ENCODE measurements at places on chromosomes 4 and X. TPM values are rescaled to one million over a fixed set of nuclear protein-coding genes. Genes with fewer than 3 reads are reported as not detected.

RTL5 gene
- 0.13 TPM for total RNA-seq

BBS12 gene
- 5.0 TPM for total RNA-seq

TMEM255A gene
- not detected for total RNA-seq

PCDH11X gene
- total RNA-seq, result not detected

TEX11 gene
- not detected for total RNA-seq

PASD1 gene
- total RNA-seq, result not detected

DCX gene
- not detected for total RNA-seq

TLR1 gene
- 12.0 TPM for total RNA-seq

DNA sequence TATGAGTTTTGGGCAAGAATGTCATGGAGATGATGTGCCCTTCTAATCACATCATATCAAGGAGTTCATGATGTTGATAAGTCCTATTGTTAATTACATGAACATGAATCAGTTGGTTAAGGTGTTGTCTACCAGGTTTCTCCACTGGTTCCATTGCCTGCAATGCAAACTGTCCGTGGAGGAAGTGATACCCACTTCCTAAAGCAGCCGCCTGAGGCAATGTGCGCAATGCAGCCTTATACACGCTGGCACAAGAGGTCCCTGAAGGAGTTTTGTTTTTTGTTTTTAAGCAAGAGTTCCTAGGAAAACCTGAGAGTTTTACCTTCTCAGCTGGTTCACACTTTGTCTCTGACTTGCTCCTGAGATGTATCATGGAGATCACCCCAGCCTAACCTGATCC lies 5.9 kb upstream of the GPKOW start:
- no peaks in the 10 kb centered on the region for H3K27me3 ChIP-seq
- H3K4me1 ChIP-seq, result no peaks in the 10 kb centered on the region
- DNase-seq, result no peak
- no peaks in the 10 kb centered on the region for H3K36me3 ChIP-seq
- H3K27ac ChIP-seq, result no peak overlapping the region
- no peak overlapping the region for H3K4me3 ChIP-seq

- no peak overlapping the region for H3K27ac ChIP-seq
- no peaks in the 10 kb centered on the region for H3K36me3 ChIP-seq
- peaks cover 42% of the 10 kb centered on the region for H3K27me3 ChIP-seq
- no peak overlapping the region for H3K4me3 ChIP-seq
- no peak for DNase-seq
- no peaks in the 10 kb centered on the region for H3K4me1 ChIP-seq
Observed at GRCh38 chr4:139919004-139919403, 235.0 kb downstream of the MAML3 start.

GRCh38 chr4:3821580-3822229 lies 55.5 kb downstream of the ADRA2C start:
- no peaks in the 10 kb centered on the region for H3K27me3 ChIP-seq
- H3K27ac ChIP-seq, result no peak overlapping the region
- no peak for DNase-seq
- H3K36me3 ChIP-seq, result no peaks in the 10 kb centered on the region
- no peaks in the 10 kb centered on the region for H3K4me1 ChIP-seq

DNA sequence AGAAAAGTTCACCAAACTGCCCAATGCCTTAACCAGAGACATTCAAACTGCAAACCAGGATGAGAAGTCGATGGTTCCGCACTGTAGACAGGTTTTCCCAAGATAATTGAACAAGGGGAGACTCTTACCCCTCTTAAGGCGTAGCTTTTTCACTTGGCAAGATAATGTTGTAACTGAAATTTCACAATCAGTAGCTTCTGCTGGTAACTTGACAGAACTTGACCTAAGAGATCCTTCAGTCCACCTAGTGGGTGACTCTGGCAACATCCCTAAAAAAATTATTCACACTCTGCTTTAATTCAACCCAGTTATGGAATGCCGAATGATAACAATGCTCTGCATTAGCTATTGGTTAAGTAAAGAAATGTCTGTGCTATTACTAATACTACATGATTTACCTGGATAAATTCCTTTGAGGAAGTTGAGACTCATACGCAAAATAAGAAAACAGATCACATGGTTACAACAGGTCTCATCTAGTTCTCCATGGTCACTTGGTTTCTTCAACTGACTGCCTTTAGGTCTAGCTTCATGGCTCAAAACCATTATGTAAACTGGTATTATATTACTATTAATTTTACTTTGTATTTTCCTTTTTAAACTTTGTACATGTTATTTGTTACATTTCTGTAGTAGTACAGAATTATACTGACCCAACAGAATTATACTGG lies 9.1 kb downstream of the ELF2 start:
- no peaks in the 10 kb centered on the region for H3K36me3 ChIP-seq
- no peak overlapping the region for H3K27ac ChIP-seq
- H3K27me3 ChIP-seq, result no peaks in the 10 kb centered on the region
- DNase-seq, result no peak

- H3K36me3 ChIP-seq, result no peaks in the 10 kb centered on the region
- no peak overlapping the region for H3K4me3 ChIP-seq
- H3K27me3 ChIP-seq, result no peaks in the 10 kb centered on the region
- DNase-seq, result no peak
- no peak overlapping the region for H3K27ac ChIP-seq
- H3K4me1 ChIP-seq, result no peaks in the 10 kb centered on the region
Observed at GRCh38 chr4:95729596-95729995, 110.3 kb upstream of the PDHA2 start.

- H3K4me1 ChIP-seq, result no peaks in the 10 kb centered on the region
- no peak for DNase-seq
- H3K27me3 ChIP-seq, result peaks cover 8% of the 10 kb centered on the region
- no peaks in the 10 kb centered on the region for H3K36me3 ChIP-seq
- no peak overlapping the region for H3K4me3 ChIP-seq
Observed at GRCh38 chr4:143389579-143390195, 53.0 kb downstream of the GAB1 start.

- peak; percentile 64 for DNase-seq
- H3K4me3 ChIP-seq, result no peak overlapping the region
- peaks cover 7% of the 10 kb centered on the region for H3K27me3 ChIP-seq
- H3K36me3 ChIP-seq, result peaks cover 7% of the 10 kb centered on the region
Observed at GRCh38 chr4:182808673-182809416, 108.3 kb downstream of the DCTD start.

DNA sequence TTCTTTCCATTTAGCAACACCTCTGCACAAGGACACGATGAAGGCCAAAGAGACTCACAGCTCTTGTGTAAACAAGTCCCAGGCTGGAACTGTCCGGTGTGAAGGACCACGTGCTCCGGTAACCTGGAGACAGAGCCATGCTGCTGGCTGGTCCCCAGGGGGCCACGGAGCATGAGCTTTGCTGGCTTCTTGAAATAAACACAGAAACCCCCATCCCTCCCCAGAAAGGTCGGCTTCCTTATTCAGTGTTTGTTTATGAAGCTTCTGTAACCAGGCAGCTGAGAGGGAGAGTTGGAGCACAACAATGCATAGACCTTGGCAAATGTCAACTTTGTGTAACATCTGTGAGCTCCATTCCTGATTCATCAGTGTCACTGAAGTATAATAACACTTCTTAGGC lies 109.4 kb downstream of the GPR143 start:
- no peak for DNase-seq
- no peaks in the 10 kb centered on the region for H3K27me3 ChIP-seq
- H3K36me3 ChIP-seq, result peaks cover 25% of the 10 kb centered on the region
- no peak overlapping the region for H3K27ac ChIP-seq
- no peak overlapping the region for H3K4me3 ChIP-seq

- H3K27ac ChIP-seq, result no peak overlapping the region
- no peaks in the 10 kb centered on the region for H3K27me3 ChIP-seq
Observed at GRCh38 chr4:174438711-174439110, 83.6 kb downstream of the HPGD start.

DNA sequence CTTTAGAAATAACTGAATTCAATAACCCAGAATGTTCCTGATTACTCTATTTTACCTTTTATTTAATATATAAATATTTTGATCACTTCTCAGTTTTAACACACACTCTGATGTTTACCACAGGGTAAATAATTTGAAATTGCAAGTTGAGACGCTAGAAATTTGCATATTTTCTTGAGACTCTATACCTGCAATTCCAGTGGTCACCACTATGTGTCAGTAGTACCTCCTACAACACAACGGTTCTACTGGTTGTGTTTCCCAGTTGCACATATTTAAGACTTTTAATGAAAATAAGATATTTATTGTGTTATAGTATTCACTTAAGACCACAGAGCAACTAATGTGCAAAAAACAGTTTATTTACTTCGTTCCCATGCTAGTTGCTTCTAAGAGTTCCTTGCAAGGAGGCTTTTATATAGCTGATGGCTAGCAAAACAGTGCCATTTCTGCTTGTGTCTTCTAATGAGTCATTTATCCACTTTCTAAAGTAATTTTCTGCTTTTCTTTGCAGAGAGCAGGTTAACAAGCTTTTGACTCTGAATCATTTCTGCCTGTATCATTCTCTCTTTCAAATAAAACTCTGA lies 98.9 kb upstream of the PDLIM3 start:
- peaks cover 1% of the 10 kb centered on the region for H3K4me1 ChIP-seq
- peaks cover 15% of the 10 kb centered on the region for H3K27me3 ChIP-seq

GRCh38 chrX:11893933-11894710 lies 136.1 kb downstream of the MSL3 start:
- H3K4me1 ChIP-seq, result no peaks in the 10 kb centered on the region
- no peaks in the 10 kb centered on the region for H3K27me3 ChIP-seq
- no peak for DNase-seq
- H3K27ac ChIP-seq, result no peak overlapping the region

- no peaks in the 10 kb centered on the region for H3K27me3 ChIP-seq
- H3K27ac ChIP-seq, result no peak overlapping the region
- H3K4me1 ChIP-seq, result no peaks in the 10 kb centered on the region
- H3K4me3 ChIP-seq, result no peak overlapping the region
- DNase-seq, result no peak
Observed at GRCh38 chr4:26782168-26782829, 78.3 kb upstream of the STIM2 start.

DNA sequence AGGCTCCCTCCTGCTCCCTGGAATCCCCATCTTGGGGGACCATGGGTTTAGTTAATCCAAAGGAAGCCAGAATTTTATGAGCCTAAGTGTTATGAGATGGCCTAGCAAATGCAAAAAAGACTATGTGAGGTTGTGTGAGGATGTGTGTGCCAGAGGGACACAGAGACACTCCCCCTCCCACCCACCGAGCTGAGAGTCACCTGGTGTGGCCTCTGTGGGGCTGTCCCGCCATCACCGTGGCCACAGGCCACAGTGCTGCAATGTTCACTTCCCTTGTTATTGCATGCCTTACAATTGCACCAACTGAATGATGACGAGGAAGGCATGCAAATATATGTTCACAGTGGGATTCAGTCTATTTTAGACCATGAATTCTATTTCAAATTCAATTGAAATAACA lies 601 bp upstream of the FGFBP2 start:
- H3K4me3 ChIP-seq, result no peak overlapping the region
- H3K27ac ChIP-seq, result no peak overlapping the region
- peaks cover 28% of the 10 kb centered on the region for H3K27me3 ChIP-seq
- DNase-seq, result peak; percentile 46
- H3K4me1 ChIP-seq, result peaks cover 18% of the 10 kb centered on the region
- H3K36me3 ChIP-seq, result no peaks in the 10 kb centered on the region

DNA sequence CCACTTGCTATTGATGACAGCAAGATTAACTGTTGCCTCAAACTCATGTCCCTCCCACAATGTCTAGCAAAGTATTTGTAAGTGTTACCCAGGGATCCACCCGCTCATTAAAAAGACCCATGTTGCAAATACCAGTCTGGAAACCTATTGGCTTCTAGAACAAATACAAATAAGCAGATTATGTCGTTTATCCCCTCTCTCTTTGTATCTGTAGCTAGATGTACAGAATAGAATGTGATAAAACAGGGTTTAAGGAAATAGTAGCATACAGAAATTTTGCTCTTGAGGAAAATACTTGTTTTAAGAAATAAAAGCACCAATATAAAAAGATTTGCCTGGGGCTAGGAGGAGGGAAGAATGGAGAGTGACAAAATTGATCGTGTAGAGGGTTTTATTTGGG lies 142.7 kb upstream of the ZIC3 start:
- no peak overlapping the region for H3K4me3 ChIP-seq
- DNase-seq, result no peak
- H3K27ac ChIP-seq, result no peak overlapping the region
- peaks cover 41% of the 10 kb centered on the region for H3K27me3 ChIP-seq

DNA sequence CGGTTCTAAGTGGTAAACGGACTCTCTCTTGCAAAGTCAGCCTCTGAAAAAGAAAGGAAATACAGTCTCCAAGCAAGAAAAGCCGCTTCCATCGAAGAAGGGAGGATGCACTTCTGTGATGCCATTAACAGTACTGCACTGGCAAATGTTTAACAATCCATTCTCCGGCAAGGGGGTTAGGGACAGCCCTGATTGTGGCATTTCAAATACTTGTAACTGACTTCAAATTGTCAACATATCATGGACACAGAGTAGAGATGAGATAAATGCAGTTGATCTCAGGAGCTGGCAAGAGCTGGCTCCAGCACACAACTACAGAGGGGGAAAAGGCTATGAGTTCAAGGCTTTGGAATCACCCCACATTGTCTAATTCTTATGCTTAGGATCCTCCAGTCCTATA lies 146.8 kb downstream of the SLC7A11 start:
- H3K4me3 ChIP-seq, result no peak overlapping the region
- DNase-seq, result no peak
- H3K4me1 ChIP-seq, result no peaks in the 10 kb centered on the region
- no peaks in the 10 kb centered on the region for H3K36me3 ChIP-seq
- no peak overlapping the region for H3K27ac ChIP-seq

- no peak overlapping the region for H3K27ac ChIP-seq
- no peak for DNase-seq
- H3K4me1 ChIP-seq, result no peaks in the 10 kb centered on the region
- no peak overlapping the region for H3K4me3 ChIP-seq
Observed at GRCh38 chr4:123265443-123265842, 131.2 kb upstream of the SPRY1 start.

- H3K36me3 ChIP-seq, result no peaks in the 10 kb centered on the region
- no peaks in the 10 kb centered on the region for H3K4me1 ChIP-seq
- no peak for DNase-seq
- H3K27ac ChIP-seq, result no peak overlapping the region
Observed at GRCh38 chrX:151773434-151773833, 38.9 kb downstream of the CNGA2 start.

DNA sequence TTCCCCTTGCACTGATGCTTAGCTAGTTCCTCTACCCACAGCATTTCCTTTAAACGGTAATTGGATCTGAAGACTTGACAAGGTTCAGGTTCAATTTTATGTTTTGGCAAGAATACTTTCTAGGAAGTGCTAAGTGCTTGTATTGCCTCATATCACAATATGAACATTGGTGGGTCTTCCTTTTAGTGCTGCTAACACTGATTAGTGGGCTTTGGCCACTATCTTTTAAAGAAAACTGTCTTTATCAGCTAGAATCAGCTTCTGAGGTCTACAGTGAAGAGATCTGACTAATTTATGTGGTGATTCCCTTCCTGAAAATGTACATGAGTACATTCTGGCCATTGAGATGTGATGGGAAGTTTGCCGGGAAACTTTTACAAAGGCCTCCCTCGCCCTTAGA lies 316.7 kb upstream of the KLF3 start:
- H3K27me3 ChIP-seq, result peaks cover 8% of the 10 kb centered on the region
- H3K27ac ChIP-seq, result no peak overlapping the region
- H3K36me3 ChIP-seq, result no peaks in the 10 kb centered on the region
- H3K4me1 ChIP-seq, result no peaks in the 10 kb centered on the region

GRCh38 chr4:85790582-85790981 lies 315.6 kb downstream of the ARHGAP24 start:
- no peak overlapping the region for H3K27ac ChIP-seq
- DNase-seq, result no peak
- H3K36me3 ChIP-seq, result no peaks in the 10 kb centered on the region
- no peaks in the 10 kb centered on the region for H3K27me3 ChIP-seq
- H3K4me3 ChIP-seq, result no peak overlapping the region

Measured in activated CD4-positive, alpha-beta memory T cell treated with anti-CD3 and anti-CD28 coated beads, Interleukin-2, amount 10 ng/mL, durations not matched to agents 7 days and 5 days (primary cell).